ENCODE measurements at places on chromosomes 16 and 17. TPM values are rescaled to one million over a fixed set of nuclear protein-coding genes. Genes with fewer than 3 reads are reported as not detected.

Gene SLC35G6
- total RNA-seq, result not detected

Gene CCL16
- not detected for total RNA-seq

DNA sequence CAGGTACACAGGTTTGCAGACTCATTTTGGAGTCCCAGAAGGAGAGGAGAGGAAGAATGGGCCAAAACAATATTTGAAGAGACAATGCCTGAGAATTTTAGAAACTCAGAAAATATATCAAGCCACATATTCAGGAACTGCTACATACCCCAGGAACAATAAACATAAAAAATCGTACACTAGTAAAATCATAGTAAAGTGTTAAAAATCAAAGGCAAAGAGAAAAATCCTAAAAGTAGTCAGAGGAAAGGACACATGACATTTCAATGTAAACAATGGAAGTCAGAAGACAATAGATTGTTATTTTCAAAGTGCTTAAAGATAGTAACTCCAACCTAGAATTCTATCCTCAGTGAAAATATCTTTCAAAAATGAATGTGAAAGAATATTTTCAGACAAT lies 28.5 kb upstream of the NACA2 start:
- no peak for ATAC-seq

GRCh38 chr16:81885976-81886586 lies 107.0 kb downstream of the PLCG2 start:
- ATAC-seq, result peak; percentile 69

- ATAC-seq, result no peak
Measured at GRCh38 chr17:3704931-3705717, 9.2 kb upstream of the P2RX5 start.

GRCh38 chr16:3467921-3468320 lies 24.4 kb downstream of the NAA60 start:
- peak; percentile 37 for ATAC-seq

DNA sequence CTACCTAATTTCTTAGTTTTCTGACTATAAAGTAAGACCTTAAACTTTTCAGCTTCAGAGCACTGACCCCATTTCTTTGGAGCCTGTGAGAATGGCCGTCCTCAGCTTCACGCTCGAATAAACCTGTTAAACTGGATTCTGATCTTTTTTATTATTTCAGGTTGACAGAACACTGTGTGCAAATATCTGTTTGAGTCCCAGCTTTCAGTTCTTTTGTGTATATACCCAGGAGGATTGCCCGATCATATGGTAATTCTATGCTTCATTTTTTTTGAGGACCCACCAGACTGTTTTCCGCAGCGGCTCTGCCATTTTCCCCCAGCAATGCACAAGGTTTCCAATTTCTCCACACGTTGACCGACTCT lies 19.8 kb upstream of the KCNH6 start:
- ATAC-seq, result no peak

DNA sequence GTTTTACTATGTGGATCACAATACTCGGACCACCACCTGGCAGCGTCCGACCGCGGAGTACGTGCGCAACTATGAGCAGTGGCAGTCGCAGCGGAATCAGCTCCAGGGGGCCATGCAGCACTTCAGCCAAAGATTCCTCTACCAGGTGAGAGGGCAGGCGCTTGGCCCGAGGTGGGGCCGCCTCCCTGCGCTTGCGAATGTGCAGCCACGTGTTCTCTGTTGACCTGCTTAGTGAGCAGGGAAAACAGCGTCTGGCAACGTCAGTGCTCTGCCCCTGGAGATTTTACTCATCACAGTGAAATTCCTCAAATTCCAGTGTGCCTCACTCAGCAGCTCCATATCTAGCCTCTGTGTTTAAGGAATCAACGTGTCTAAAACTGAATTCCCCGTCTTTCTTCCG lies 33.4 kb upstream of the CLEC18A start:
- no peak for ATAC-seq

GRCh38 chr17:65092262-65092661 lies 35.7 kb upstream of the GNA13 start:
- no peak for ATAC-seq
